ENCODE measurements at places on chromosomes 13 and 19.

DNA sequence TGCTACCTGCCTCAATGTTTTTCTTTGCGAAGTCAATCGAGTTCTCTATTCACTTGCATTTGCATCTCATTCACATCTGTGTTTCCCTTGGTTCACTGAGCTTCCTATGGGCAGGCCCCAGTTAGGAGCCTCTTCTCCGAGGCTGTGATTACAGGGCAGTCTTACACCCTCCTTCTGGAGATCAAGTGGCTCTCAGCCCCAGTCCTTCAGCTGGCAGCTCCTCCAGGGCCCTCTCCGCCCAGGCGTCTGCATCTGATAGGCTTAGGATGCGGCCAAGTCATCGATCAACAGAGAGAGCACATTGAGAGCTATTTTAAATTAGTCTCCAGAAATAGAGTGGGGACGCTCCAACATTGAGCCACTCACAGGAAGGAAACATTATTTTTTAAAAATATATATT is 44.2 kb downstream of the MBNL2 start:
- DNase-seq: no peak

- no peak for DNase-seq
Measured at GRCh38 chr13:76994281-76994680, 2.4 kb downstream of the CLN5 start.

DNA sequence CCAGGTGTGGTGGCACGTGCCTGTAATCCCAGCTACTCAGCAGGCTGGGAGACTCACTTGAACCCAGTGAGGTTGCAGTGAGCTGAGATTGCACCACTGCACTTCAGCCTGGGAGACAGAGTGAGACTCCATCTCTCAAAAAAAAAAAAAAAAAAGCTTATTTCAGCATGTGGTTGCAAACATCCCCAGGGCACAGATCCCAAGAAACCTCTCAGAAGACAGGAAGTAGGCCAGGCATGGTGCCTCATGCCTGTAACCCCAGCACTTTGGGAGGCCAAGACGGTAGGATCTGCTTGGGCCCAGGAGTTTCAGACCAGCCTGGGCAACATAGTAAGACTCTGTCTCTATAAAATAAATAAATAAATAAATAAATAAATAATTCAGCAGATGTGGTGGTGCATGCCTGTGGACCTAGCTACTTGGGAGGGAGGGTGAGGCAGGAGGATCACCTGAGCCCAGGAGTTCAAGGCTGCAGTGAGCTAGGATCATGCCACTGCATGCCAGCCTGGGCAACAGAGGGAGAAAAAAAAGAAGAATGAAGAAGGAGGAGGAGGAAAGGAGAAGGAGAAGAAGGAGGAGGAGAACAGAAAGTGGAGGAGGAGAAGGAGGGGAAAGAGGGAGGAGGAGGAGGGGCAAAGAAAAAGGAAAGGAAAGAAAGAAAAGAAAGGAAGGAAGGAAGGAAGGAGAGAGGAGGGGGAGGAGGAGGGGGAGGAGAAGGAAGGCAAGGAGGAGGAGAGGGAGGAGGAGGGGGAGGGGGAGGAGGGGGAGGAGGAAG is 4.3 kb upstream of the LRRC8E start:
- DNase-seq: no peak

- no peak for DNase-seq
Measured at GRCh38 chr19:40640744-40641143, 39.6 kb downstream of the LTBP4 start.

DNA sequence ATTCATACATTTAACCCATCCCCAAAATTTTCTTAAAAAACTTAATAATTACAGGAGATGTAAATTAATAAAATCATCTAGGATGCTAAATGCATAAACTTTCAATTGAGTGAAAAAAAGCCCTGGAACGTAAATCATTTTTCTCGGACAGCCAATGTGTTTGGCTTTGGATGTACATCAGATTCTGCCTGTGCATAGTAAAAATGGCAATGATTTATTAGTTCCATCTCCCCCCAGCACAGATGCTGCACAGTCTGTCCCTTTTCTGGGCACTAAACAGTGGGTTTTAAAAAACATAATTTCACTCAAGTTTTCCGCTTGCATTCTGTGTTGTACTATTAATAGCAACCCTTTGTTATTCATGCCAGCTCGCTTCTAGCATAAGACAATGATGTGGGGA is 147.7 kb downstream of the TM9SF2 start:
- no peak for DNase-seq

GRCh38 chr13:111407381-111408131 is 87.1 kb downstream of the TEX29 start:
- no peak for DNase-seq

- no peak for DNase-seq
Measured at GRCh38 chr19:54684527-54684926, 21.7 kb downstream of the LILRB4 start.

DNA sequence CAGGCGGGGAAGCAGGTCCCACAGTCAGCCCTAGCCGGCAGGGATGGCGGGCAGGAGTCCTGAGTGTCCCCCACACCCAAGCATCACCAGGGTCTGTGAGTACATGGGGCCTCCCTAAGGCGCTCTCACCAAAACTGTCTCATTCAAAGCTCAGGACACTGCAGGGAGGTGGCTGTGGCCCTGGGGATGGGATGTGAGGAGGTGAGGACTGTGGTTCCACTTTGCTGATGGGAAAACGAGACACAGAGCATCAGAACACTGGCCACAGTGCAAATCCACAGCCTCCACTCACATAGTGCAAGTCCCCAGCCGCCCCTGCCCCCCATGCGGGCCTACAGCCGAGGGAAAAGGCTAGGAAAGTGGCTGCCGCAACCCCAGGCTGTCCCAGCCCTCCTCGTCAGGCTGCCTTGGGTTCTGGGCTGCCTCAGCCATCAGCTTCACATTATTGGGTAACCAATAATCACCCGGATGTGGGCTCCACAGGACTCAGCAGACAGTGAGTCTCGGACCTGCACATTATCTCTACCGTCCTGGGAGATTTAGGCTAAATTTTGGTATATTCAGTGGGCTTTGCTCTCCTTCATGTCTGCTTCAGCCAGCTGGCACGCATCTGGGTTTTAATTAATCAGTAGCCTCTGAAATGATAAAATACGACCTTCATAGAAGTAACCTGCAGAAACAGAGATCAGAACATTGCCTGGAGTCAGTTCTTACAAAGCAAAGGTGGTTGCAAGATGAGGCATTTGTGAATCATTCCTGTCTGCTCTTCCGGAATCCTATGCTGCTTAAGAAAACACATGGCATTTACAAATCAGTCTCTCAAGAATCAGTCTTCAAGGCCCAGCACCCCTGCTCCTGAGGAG is 77.0 kb downstream of the SOX1 start:
- no peak for DNase-seq

GRCh38 chr19:14479309-14479974 is 4.3 kb upstream of the PTGER1 start:
- DNase-seq: no peak

GRCh38 chr13:61109741-61110140 is 305.9 kb downstream of the PCDH20 start:
- no peak for DNase-seq

DNA sequence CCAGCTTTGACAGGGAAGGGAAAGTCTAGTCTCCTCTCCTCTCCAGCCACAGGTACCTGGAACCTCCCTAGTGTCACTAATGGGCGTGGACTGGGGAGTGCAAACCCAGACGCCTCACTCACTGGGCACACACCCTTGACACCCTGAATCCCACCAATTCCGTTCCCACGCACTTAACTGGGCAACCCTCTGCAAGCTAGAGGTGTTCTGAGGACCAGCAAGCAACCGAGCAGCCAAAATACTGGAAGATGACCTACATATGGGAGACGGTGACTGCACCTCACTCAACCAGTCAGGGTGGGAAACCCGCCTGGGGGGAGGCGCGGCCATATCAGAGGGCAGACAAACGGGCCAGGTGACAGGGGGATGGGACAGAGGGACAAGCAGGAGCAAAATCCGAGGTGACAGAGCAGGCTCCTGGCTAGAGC is 991 bp downstream of the ABHD17A start:
- no peak for DNase-seq

DNA sequence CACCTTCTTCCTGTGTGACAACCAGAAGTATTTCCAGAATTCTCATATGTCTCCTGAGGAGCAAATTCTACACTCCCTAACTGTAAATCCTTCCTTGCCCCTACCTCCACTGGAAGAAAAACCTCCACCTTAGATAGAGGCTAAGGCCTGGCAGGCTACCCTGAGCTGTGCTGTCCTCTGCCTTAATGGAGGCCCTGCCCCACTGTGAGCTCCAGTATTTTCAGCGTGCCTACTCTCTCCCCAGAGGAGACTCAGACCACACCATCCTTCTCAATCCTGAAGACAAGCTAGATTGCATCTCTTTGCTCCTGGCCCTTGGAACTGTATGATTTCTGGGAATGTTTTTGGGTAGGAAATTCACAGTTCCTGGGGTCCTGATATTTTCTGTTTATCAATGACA is 110.0 kb upstream of the OBI1 start:
- no peak for DNase-seq

GRCh38 chr13:32822771-32823170 is 193.5 kb upstream of the KL start:
- no peak for DNase-seq

GRCh38 chr13:34546344-34547250 is 395.5 kb upstream of the NBEA start:
- DNase-seq: no peak

- no peak for DNase-seq
Measured at GRCh38 chr13:101190337-101190736, 226.0 kb downstream of the NALCN start.

GRCh38 chr19:5586300-5587070 is 18.7 kb upstream of the TINCR start:
- no peak for DNase-seq

DNA sequence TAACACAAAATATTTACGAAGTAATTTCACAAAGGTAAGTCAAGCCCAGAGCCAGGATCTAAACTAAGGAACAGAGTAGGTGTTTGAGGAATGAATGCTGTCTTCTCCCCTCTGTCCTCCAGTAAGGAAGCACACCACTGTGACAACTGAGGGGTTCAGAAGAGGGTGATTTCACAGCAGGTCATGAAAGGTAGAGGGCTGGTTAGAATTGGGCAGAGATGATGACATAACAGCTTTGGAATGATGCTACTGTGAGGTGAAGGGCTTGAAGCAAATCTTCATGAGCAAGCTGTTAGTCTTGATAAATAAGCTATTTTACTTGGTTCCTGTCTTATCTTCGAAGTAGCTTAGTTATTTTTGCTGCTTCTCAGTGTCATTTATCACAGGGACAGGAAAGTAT is 498.6 kb downstream of the FGF9 start:
- DNase-seq: no peak

GRCh38 chr19:38707512-38708114 is 36.7 kb downstream of the CAPN12 start:
- DNase-seq: no peak

DNA sequence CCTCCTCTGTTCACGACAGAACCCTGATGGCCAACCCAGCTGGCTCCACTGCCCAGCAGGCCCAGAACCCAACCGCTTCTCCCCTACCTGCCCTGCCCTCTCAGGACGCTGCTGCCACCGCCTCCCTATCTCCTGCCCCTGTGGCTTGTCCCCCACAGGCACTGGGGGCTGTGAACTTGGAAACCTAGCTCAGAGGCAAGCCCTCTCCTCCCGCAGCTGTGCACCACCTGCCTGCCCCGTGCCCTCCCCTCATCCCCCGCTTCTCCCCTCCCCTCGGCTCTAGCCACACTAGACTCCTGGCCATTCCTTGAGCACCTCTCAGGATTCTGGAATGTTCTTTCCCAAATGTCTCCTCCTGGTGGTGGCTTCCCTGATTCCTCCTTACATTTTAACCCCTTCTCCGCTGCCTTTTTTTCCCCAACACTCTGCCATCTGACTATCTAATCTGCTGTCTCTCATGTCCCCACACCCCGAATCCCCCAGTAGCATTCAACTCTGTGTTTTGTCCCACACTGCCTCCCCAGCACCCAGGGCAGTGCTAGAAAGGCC is 6.7 kb downstream of the NANOS3 start:
- no peak for DNase-seq

- no peak for DNase-seq
Measured at GRCh38 chr13:94829185-94829836, 117.0 kb upstream of the SOX21 start.

DNA sequence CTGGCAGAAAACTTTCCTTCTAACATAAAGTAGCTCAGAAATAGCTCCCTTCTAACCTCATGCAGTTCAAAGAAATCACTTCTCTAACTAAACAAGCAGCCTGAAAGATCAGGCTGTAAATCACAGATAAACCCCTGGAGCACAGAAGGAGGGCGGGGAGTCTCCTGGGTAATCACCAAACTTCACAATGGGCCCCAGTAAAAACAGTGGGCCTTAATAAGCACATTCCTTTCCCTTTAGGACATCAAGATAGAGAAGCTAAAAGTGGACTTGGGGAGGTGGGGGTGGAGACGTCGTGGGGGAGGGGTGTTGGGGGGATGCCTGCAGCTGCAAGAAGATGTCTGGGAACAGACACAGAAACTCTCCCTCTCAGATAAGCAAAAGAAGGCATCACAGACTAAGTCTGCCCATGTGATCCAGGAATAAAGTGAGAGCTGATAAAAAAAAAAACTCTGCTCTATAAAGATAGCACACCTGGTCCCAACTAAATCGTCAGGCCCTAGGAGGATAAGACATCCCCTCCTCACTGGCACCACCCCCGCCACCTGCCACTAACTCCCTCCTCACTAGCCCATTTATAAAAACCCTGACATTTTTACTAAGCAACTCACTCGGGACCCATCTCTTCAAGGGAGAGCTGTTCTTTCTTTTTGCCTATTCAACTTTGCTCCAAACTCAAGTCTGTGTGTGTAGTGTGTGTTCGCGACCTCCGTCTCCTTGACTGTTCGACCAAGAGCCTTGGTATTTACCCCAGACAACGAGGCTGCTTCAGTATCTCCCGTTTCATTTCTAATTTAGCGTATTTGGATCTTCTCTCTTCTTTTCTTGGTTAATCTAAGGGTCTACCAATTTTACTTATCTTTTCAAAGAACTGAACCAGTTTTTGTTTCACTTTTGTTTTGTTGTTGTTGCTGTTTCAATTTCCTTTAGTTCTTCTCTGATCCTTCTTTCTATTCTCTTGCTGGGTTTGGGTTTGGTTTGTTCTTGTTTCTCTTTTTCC is 31.7 kb downstream of the DNAJC15 start:
- DNase-seq: no peak
